ENCODE measurements at places on chromosomes 2 and 18.
A peak's percentile ranks its signal among the peaks of the same experiment; 100 is the strongest.

DNA sequence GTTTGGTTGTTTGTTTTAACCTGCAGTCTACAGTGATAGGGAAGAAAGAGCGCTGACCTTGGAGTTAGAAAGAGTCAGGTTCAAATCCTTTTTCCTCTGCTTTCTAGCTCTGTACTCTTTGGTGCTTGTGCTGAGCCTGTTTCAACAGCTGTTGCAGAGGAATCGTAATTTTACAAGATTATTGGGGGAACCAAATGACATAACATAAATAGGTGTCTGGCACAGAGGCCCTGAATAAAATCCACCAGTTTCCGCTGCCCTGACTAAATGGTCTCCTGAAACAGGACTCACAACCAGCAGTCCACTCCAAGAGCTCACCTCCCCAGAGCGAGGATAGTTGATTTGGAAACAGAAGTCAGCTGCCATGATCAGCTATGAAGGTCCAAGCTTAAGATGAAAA, 125.0 kb upstream of the CDC42EP3 start:
- DNase-seq, result no peak

DNA sequence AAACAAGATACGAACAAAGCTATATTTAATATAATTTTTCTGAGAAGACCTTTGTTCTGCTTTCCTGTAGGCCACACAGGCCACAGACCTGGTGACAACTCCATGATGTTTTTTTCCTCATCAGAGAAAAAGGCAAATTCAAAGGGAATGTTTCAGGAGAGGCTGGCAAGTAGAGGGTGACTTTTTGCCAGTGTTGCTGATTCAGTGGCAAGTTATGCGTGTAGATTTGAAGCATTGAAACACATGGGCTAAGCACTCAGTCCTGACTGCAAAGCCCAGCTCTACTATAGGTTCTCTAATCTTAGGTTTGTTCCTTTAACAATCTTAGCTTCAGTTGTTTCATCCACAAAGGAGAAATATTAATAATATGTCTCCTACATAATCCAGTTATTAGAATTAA, 499.8 kb downstream of the SUCLG1 start:
- no peak for DNase-seq

DNA sequence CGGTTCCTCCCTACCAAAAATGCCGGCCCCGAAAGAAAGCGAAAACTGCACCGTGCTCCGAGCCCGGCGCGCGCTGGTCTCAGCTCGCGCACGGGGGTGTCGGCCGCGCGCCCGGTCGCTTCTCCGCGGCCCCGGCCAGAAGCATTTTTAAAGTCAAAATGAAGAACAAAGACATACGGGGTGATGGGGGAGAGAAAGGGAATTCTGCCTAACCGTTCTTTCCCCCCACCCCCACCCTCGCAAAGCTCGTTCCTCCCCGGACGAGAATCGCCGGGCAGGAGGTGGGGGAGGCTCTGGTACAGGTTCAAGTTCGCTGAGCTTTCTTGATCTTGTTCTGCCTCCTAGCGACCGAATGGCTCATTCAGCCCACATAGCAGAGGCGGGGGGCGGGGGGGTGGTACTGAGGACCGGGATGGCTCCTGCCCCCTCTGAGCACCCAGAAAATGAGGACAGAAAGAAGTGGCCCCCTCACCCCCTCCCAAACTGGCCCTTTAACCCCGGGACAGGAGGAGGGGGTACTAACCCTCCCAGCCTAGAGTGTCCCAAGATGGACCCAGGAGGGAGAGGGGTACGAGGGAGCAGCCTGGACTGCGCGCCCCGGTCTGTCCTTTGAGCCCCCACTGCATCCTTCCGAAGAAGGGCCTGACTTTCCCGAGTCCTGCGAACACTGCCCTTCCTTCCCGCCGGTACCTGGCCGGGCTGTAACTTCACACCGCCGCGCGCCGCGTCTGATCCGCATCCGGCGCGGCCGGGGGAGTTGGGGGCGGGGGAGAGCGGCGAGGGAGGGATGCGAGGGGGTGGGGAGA, 3.1 kb downstream of the BCL11A start:
- peak; percentile 88 for DNase-seq

DNA sequence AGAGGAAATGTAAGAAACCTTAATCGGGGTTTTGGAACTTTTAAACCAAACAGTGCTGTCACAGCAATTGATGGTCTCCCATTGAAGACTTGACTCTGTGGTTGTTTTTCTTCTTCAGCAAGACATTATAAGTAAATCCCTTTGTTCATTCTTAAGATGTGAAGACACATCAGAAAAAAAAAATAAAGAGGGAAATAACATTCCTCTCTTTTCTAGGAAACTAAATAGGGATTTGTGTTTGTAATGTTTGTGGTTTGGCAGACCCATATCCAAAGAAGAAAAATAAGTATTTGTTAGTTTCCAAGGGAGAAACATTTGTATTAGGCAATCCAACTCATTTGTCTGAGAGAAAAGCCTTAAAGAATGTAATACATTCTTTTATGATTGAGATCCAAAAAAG, 359.9 kb downstream of the DSC3 start:
- DNase-seq, result peak; percentile 27

- no peak for DNase-seq
Observed at GRCh38 chr2:121186261-121186660, 98.7 kb downstream of the TFCP2L1 start.

DNA sequence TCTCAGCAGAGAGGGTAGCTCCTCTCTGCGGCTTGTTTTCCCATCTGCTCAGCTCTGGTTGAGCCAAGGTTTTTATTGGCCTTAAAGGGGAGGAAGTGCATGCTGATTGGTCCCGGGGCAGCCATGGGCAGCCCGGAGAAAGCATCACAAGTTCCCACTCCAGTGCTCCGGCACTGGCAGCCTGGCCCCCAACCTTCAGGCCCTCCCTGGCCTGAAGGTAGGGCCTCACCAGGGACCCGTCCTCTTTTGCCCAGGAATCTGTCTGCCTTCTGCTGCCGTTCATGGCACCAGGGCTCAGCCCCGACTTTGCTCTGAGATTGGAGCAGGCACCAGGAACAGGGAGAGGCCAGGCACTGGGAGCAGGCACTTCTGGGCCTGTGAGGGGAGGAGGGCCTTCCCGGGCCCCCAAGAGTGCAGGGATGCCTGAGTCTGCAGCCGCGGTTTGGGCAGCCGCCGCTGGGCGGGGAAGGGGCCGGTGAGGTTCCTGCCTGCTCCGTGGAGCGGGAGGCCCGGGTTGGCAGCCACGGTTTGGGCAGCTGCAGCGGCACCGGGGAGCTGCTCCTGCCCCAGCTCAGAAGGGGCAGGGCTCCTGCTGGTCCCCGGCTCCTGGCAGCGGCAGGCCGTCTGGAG, 17.5 kb upstream of the ILKAP start:
- no peak for DNase-seq

DNA sequence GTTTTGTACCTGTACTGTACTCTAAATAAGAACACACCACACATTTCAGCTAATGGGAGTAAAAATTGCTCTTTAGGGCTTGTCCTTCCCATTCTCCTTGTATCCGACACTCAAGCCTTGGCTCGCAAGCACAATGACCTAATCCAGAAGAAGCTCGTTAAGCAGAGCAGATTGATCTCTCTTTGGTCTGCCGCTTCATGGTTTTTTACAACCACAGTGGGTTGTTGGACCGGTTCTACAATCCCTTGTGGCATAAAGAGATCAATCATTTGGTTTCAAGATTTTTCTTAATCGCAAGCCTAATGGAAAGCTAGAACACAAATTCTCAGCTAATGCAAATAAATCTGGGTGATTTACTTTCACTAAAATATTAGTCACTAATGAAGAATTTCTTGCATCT, 662.1 kb downstream of the LRP1B start:
- no peak for DNase-seq

DNA sequence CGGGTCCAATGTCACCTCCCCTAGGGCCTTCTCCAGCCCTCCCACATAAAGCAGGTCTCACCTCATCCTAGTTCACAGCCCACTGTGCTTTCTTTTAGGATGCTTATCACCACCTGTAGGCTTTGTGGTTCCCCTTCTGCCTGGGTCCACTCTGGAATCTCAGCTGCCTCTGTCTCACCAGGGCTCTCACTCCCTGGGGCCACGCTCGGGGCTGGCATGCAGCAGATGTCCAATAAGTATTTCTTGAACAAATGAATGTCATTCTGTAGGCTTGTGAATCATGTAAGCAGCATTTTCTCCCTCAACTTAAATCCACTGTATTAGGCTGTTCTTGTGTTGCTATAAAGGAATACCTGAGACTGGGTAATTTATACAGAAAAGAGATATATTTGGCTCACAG, 4.3 kb upstream of the SH3BP4 start:
- no peak for DNase-seq

DNA sequence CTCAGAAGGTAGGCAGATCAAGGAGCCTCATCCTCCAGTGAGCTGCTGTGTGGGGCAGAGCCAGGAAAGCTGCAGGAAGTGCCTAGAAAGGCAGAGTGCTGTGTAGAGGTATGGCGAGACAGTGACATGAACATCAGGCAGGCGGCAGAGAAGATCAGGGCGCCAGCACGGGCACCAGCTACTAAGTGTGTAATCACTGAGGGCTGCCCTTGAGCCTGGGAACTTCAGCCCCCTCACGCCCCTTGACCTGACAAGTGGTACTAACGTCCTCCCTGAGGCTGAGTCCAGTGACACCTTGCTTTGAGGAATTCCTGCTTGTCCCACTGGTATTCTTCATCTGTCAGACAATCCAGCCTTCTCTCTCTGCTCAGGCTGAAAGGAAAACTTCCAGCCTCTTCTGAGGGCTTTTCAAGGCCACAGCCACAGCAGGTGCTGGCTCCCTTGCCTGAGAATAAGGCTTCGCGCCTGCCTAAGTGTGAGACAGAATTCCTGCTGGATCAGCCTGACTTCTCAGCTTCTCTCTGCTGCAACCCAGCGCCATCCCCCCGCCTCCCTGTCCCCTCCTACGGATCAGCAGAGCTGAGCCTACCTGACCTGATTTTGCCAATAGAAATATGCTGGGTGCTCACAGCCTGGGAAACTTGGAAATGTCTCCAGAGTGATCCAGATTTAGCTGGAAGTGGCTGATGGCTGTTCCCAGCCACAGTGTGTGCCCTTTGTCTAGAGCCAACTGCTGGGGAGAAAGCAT, 148.0 kb downstream of the SMAD7 start:
- DNase-seq, result no peak

DNA sequence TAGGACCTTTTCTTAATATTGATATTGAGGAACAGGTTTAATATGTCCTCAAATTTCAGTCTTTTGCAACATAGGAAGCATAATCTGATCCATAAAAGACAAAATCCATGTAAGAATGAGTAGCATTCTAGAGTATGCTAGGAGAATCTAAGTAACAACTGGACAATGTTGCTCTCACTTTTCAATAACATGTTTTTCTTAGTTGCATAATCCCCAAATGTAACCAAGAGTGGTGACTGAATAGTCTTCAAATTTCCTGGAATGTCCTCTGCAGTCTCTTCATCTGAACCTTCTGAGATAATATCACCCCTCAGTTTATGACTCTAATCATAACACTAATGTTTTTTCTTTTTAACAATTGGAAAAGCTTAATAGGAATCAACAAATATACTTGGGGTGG, 110.0 kb upstream of the ZEB2 start:
- DNase-seq, result no peak

DNA sequence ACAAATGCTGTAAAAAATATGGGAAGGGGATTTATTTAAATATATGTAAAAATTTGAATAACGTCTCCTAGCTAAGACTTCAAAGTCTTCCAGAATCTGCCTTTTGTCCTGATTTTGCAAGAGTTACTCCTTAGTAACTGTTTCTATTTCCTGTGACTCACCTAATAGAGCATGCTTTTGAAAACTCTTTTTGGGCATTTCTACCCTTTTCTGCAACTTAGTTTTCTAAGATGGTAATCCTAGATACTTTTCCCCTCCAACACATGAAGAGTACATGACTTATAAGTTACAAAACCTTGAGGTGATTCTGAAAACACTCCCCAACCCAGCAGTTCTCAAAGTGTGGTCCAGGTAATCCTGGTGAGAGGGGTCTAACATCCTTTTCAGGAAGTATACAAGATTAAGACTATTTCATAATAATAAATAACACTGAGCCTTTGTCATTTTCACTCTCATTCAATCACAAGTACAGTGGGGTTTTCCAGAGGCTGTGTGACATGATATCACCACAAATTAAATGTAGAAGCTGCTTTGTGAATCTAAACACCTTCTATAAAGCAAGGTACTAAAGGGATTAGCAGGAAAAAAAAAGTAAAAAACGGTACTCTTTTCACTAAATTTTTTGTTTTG, 31.9 kb downstream of the PPP4R3B start:
- DNase-seq, result no peak

DNA sequence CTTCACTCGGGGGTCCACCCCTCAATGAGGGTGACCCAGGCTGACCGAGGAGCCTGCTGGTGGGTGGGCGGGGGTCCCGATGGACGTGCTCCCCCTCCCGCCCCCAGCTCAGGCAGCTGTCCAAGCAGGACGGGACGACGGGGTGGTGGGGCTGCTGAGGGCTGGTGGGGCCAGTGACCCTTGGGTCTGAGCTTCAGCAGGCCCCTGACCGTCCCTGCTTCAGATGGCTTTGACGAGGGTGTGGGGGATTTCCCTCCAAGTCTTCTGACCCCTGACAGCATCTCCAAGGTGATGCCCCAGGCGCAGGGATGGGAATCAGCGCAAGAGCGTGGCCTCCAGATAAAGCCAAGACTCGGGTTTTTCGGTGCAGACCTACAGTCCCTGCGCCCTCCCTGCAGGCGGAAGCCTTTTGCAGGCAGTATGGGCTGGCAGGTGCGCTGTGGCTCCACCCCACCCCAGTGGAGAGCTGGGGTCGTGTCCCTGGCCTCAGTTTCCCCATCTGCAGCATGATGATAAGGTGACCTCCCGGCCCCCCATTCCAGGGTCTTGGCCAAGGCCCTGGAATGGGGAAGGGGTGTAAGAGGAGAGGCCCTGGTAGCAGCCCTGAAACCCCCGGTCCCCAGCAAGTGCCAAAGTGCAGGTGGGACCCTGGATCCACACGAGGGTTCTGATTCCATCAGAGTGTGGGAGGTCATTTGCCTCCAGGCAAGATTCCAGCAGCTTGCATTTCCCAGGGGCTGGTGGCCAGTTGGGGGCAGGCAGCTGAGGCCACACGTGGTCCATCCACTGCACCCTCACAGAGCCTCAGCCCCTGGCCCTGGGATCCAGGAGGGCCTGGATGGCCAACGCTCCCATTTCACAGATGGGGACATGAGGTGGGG, 8.7 kb downstream of the CROCC2 start:
- no peak for DNase-seq

DNA sequence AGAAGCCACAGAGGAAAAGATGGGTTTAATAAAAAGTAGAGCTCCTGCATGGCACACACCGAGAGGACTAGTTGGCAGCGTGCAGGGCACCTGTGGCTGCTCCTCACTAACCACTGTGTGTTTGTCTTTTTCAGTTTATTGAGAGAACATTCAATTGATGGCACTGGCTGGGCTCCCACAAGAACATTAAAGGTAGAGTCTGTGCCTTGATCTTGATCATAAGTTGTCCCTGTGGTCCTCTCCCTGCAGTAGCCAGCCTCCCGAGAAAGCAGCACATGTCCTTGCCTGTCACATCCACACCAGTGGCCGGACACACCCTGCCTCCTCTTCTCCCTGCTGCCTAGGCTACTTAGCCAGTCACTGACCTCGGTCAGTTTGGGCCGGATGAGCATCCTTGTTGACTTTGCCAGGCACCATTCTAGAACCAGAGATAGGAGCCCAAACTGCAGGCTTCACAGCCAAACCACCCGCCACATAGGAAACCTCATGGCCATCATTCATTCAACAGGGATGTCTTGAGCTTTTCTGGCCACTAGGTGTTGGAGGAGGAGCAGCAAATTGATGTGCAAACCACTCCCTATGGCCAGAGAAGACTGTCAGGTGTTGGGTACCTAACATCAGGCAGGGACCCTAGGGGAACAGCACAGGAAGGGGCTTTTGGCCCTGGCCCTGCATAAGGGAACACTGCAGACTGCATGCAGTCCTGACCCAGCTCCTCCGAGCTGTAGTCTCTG, 30.2 kb upstream of the SCLY start:
- no peak for DNase-seq

All from right lung (tissue), 10 donors.